ENCODE measurements at places on chromosomes 12 and 14.

GRCh38 chr14:29802211-29802610 lies 125.4 kb downstream of the PRKD1 start:
- no peak for DNase-seq

DNA sequence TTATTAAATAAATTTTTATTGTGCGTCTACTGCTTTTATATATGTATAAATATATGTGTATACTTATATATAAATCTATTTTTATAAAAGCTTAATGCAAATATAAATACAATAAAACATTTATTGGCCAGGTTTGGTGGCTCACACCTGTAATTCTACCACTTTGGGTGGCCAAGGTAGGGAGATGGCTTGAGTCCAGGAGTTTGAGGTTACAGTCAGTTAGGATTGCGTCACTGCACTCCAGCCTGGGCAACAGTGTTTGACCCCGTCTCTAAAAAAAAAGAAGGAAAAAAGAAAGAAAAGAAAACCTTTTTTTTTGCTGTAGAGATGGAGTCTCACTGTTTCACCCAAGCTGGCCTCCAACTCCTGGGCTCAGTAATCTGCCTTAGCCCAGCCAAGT lies 20.9 kb downstream of the ACTR6 start:
- no peak for DNase-seq

- no peak for DNase-seq
These were observed 14.4 kb upstream of the CDK17 start for GRCh38 chr12:96414637-96415036.

DNA sequence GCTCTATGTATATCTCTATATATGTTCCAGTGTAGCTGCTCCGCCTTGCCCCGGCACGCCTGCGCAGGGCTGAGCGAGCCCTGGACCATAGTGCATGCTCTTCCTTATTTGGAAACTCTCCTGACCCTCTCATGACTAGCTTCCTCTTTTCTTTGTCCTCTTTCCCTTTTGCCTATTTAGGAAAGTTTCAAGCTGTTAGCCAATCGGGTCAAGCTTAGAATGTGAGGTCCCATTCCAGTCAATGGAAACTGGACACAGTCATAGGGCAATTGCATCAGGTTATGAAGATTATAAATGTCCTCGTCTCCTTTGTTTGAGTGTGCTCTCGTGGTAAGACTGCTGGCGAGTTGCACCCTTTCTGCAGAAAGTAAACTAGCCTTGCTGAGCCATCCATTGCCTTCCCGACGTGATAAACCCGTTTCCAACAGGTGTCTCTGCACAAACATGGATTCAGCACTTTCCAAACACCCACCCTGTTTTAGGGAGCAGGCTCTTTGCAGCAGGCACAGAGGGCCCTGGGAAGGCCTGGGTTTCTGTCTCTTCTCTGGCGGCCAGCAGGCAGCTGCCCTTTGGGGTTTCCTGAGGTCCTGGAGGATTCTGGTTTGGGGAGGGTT lies 30.9 kb downstream of the CCDC92 start:
- DNase-seq: no peak

GRCh38 chr14:44830371-44830770 lies 131.4 kb downstream of the KLHL28 start:
- DNase-seq: no peak

GRCh38 chr12:89756194-89756584 lies 47.6 kb upstream of the ATP2B1 start:
- no peak for DNase-seq

DNA sequence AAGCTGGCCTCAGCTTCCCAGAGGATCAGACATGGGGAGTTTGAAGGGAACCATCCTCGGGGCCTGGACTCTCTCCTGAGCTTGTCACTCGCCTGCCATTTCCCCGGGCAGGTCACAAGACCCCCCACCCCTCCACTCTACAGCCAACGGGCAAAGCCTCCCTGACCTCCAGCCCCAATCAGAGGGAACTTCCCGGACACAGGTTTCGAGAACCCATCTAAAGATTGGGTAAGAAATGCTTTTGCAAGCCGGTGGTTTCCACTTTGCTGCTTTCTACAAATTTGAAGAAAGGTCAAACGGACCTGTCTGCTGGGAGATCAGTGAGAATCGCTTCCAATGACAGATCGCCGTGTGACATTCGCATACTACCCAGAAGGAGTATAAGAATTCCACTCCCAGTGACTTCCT lies 89.6 kb downstream of the SCARB1 start:
- peak; percentile 20 for DNase-seq

- DNase-seq: no peak
These were observed 90.1 kb upstream of the PELI2 start for GRCh38 chr14:56027916-56028712.

- DNase-seq: no peak
These were observed 9.7 kb downstream of the RHOF start for GRCh38 chr12:121783766-121784165.

- DNase-seq: no peak
These were observed 32.1 kb upstream of the GSG1 start for GRCh38 chr12:13135371-13136178.

GRCh38 chr14:105477660-105478397 lies 3.2 kb downstream of the CRIP2 start:
- peak; percentile 86 for DNase-seq

DNA sequence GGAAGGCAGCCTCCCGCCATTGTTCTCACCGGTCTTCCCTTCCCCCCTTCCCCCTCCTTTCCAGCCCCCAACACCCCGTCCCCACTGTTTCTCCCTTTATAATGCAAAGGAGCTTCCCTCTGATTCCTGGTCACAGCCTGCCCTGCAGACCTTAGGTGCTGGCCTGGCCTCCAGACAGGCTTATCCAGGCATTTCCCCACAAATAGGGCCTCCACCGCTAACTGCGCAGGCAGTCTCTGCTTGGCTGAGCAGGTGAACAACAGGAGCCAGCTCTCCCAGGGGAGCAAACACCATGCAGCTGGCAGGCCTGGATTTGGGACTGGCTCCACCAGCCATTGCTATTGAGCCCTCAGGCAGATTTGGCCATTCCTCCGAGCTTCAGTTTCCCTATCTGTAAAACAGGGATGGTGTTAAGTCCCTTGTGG lies 46.0 kb downstream of the SMIM41 start:
- DNase-seq: no peak

GRCh38 chr14:23294734-23295561 lies 7.7 kb downstream of the PPP1R3E start:
- peak; percentile 74 for DNase-seq

GRCh38 chr14:103279142-103280025 lies 54.7 kb upstream of the EIF5 start:
- no peak for DNase-seq

DNA sequence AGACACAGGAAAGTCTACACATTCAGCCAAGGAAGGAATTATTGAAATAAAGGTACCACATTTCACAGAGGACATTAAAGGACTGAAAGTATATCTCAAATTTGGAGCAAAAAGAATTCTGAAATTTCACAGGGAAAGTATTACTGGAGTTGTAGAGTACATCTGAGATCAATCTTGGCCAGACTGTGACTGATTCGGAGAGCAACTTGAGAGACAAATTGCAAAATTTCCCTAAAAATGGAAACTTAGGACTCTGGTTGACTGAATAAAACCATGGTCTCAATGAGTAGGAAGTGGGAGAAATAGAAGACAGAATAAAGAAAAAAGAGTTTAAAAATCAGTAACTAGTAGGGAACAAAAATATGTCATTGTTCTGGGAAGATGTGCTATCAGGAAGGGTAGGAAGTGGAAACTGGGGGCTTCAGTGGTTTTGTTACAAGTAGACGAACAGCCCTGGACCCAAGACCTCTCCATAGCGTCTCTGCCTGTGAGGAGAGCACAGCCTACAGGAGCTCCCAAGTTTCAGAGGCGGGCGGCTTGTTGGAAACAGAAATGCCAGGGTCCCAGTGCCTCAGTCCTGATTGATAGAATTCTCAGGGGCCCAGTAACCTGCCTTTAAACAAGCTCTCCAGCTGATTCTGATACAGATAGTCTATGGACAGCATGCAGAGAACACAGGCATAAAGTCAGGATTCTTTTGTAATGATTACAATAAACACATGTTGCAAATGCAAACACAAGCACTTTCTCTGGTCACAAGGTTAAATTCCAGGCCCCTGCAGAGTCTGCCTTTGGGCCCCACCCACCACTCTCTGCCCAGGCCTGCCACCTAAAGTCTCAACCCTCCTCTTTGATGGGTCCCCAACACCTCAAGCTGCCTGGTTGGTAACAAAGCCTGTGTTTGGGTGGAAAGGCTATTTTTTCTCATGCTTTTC lies 63.1 kb downstream of the BBS10 start:
- no peak for DNase-seq

GRCh38 chr12:8612629-8613028 lies at the start of gene AICDA:
TSS of gene AICDA (minus strand) at chr12:8612859. CDS start at chr12:8612767, 92 bp downstream.
- no peak for DNase-seq

DNA sequence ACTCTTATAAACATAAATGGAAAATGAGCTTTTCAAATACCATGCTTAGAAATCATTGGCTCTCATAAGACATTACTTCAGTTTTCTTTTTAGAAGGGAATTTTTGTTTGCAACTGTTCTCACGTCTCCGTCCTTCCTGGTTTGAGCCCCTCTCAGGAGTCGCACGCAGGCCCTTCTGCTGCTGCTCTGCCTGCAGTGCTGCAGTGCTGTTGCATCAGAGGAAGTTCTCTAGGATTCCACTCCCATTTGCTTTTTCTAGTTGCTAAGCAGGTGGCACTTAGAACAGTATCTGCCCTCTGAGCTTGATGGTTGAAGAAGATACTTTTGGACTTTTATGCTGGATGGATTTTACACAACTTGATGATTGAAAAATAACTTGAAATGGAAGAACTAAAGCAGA lies 70.8 kb downstream of the SCN8A start:
- DNase-seq: no peak

- DNase-seq: no peak
These were observed 82.1 kb upstream of the TRAF3 start for GRCh38 chr14:102695167-102695555.

DNA sequence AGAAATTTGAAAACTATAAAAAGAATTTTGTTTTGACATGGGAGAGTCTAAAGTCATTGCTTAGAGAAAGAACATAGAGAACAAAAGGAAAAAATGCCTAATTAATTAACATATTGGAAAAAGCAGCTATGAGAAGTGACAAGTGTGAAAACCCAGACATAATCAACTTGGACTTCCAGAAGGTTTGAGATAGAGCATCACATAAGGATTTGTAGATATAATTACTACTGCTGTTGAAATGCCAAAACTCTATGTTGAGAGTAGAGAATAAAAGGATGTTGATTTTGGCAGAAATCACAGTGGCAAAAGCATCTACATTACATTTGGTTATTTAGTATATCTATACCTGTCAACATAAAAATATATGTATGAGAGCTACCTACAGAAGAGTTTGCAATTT lies 135.1 kb downstream of the SLC41A2 start:
- DNase-seq: no peak

- DNase-seq: peak; percentile 95
These were observed 5.0 kb downstream of the OR10AD1 start for GRCh38 chr12:48197971-48198671.

DNA sequence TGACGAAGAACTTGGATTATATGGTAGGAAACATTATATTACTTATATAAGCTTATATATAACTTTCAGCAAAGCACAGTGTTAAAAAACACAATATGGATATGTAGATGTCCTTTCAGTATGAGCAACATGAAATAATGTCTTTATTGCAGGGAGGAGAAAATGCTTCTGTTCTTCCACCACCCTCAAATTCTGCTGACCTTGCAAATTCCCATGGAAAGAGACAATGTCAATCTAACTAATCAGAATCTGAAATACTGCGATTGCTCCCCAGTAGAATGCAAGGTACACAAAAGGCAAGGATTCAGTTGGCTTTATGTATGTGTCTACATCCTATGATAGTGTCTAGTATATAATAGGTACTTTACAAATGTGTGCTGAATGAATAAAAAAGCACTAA lies 26.4 kb downstream of the MGAT4C start:
- no peak for DNase-seq

- peak; percentile 31 for DNase-seq
These were observed at the start of gene BCL2L14 for GRCh38 chr12:12070674-12071656. TSS of gene BCL2L14 (plus strand) at chr12:12070939. CDS start at chr12:12079306, 8,367 bp downstream.

DNA sequence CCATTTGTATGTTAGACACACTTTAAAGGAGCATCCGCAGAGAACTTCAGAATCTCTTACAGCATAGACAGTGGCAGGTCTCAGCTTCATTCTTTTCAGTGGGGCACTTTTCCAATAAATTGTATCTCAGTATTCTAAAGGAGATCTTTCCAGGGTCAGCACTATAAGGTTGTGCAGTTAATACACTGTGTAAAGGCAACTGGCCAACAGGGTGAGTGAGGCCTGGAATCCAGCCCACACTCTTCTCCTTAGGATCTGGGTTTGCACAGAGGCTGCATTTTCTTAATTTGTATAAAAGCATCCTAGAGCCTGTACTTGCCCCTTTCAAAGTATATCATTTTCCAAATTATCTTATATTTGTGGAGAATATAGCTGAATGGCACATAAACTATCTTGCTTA lies 94.2 kb downstream of the MYF5 start:
- no peak for DNase-seq

DNA sequence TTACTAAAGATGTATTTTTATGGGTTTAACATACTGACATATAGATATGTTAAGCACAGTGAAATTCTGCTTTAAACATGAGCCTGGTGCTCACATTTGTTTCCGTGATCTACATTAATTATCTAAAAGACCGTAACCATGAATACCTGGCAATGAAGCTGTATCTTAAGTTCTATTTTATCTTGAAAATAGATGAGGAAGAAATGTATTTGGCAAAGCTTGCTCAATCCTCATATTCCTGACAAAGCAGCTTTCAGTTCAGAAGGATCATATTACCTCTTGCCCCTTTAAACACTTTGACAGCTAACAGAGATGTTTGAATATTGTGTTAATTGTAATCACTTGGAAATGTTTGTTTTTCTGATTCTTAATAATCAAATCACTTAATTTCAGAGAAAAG lies 9.8 kb downstream of the EPYC start:
- DNase-seq: no peak

GRCh38 chr14:35940291-35940690 lies 114.2 kb downstream of the BRMS1L start:
- no peak for DNase-seq

GRCh38 chr14:68396461-68396860 lies 396.4 kb downstream of the ZFP36L1 start:
- no peak for DNase-seq

DNA sequence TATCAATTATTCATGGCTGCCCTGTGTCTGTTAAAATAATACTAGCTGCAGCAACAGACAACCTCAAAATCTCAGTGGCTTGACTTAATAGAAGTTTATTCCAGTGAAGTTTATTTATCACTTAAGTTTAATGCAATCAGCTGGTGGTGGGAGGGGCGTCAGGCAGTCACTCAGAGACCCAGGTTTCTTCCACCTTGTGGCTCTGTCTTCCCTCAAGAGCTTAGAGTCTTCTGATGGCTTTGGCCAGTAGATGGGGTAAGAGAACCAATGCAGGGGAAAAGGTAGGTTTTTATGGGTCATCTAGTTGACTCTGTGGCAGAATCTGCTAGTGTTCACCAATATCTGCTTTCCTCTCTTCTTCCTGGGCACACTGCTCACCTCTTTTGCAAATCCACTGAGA lies 668.9 kb downstream of the AACS start:
- DNase-seq: no peak

DNA sequence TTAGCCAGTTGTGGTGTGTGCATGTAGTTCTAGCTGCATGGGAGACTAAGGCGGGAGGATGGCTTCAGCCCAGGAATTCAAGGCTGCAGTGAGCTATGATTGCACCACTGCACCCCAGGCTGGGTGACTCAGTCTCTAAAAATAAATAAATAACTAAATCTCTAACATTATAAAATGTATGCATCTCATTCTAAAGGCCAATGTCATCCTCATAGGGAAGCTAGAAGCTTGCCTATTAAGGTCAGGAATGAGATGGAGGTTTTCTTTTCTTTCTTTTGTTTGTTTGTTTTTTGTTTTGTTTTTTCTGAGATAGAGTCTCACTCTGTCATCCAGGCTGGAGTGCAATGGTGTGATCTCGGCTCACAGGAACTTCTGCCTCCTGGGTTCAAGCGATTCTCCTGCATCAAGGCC lies 48.8 kb upstream of the PAPLN start:
- no peak for DNase-seq

Data from CD4-positive, alpha-beta T cell treated with Interleukin-17A for 1 hour (primary cell).